Stimulated activated CD8-positive, alpha-beta memory T cell treated with anti-CD3 and anti-CD28 coated beads, Interleukin-2, amount 100 ng/mL, for 1 hour (primary cell): ENCODE measurements at places on chromosomes 5 and 9.

DNA sequence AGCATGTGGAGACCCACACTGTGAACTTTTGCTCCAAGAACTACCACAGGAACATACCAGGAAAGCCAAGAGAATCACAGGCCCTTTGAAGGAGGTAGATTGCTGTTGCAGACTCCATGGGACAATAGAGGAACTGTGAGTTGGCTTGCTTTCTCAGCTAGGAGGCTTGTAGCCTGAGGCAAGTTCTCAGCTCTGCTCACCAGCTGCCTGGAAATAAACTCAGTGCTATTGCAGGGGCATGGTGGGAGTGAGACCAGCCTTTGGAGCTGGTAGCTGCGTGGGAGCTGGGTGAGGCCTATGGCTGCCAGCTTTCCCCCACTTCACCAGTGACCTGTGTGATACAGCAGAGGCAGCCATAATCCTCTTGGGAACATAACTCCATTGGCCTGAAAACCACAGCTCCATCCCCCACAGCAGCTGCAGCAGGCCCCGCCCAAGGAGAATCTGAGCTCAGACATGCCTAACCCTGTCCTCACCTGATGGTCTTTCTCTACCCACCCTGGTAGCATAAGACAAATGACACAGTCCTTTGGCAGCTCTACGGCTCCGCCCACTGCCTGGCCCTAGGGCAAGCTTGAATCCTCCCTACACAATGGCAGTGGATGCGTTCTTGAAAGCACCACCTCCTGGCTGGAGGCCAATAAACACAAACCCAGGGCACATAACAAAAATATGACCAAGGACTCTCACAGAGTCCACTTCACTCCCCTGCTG, 389.5 kb downstream of the KIF4B start:
- DNase-seq = no peak

DNA sequence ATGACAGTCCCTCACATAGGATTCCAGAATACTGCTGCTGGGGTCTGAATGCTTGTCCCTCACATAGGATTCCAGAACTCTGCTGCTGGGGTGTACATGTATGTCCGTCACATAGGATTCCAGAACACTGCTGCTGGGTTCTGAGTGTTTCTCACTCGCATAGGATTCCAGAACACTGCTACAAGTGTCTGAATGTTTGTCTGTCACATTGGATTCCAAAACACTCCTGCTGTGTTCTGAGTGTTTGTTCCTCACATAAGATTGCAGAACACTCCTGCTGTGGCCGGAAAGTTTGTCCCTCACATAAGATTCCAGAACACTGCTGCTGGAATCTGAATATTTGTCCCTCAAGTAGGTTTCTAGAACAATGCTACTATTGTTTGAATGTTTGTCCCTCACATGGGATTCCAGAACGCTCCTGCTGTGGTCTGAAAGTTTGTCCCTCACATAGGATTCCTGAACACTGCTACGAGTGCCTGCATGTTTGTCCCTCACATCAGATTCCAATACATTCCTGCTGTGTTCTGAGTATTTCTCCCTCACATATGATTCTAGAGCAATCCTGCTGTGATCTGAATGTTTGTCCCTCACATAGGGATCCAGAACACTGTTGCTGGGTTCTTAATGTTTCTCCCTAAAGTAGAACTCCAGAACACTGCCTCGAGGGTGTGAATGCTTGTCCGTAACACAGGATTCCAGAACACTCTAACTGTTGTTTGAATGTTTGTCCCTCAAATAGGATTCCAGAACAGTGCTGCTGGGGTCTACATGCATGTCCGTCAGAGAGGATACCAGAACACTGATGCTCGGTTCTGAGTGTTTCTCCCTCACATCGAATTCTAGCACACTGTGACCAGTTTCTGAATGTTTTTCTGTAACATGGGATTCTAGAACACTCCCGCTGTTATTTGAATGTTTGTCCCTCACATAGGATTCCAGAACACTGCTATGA, 200.4 kb downstream of the FOXD4L6 start:
- no peak for DNase-seq

- DNase-seq = no peak
Measured at GRCh38 chr9:130664251-130665028, at the start of gene PRDM12. TSS of gene PRDM12 (plus strand) at chr9:130664594. CDS start at chr9:130664654, 60 bp downstream.

GRCh38 chr5:139687656-139688055, 39.5 kb downstream of the CXXC5 start:
- no peak for DNase-seq

DNA sequence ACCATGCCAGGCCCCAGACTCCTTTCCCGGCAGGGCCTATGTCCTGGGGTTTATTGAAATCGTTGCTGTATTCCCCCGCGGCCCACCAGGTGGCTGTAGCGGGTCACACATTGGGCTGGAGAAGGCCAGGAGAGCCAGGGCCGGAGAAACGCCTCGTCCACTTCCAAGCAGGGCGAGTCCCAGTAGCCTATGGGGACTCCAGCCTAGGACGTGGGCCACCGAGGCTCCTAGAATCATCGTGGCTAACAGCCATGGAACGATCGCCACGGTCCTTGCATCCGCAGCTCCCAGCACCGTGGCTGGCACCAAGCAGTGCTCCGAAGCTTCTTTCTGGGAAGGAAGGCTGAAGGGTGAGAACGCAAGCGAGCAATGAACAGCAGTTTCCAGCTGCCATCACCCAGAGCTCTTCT, 87.7 kb downstream of the ENTREP1 start:
- DNase-seq = no peak

DNA sequence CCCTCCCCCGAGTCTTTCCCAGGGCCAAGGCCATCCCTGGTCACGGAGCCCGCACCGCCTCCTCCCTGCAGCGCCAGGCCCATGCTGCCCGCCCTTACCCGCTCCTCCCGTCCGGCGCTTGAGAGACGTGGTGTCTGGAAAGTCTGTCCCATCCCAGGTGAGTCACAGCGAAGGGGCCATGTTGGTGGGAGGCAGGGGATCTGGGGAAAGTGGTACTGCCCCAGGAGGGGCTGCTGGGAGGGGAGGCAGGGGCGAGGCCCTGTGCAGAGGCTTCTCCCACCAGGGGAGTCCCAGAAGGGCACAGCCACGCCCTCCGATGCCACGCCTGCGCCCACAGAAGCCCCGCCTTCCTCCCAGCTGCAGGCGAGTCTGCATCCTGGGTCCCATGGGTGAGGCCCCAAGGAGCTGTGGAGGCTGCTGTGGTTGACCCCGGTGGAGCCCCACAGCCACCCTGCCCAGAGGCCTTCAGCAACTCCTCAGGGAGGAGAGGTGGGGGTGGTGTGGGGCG, 107.0 kb upstream of the PPP1R26 start:
- DNase-seq = no peak

DNA sequence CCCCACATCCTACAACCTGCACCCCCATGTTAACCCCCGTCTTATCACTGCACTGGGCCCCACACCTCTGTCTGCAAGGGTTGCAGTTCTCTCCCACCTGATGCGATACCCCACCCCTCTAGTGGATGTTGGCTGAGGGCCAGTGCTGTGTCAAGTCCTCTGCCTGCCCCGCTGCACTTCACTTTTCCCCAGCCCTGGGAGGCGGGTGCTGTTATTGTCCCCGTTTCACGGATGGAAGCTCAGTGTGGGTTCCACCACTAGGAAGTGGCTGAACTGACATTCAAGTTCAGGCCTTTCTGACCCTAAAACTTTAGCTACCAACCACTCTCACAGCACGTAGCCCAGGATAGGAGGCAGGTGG, 3.5 kb downstream of the SNCB start:
- no peak for DNase-seq

GRCh38 chr5:121263456-121263855, 588.2 kb upstream of the FTMT start:
- no peak for DNase-seq

DNA sequence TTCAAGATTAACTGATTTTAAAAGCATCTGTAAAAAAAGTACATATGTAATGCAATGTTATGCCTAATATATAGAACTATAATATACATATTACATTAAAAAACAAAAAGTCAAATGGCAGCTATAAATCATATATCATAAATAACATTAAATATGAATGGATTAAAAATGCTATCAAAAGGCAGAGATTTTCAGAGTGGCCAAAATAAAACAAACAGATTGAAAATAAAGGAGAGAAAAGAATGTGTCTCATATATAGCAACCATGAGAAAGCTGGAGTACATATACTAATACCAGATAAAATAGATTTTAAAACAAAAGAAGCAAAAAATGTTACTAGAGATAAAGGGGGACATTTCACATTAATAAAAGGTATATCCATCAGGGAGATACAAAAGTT, 38.5 kb downstream of the S1PR3 start:
- no peak for DNase-seq

- no peak for DNase-seq
Measured at GRCh38 chr5:22076586-22076985, 776.6 kb downstream of the CDH12 start.

DNA sequence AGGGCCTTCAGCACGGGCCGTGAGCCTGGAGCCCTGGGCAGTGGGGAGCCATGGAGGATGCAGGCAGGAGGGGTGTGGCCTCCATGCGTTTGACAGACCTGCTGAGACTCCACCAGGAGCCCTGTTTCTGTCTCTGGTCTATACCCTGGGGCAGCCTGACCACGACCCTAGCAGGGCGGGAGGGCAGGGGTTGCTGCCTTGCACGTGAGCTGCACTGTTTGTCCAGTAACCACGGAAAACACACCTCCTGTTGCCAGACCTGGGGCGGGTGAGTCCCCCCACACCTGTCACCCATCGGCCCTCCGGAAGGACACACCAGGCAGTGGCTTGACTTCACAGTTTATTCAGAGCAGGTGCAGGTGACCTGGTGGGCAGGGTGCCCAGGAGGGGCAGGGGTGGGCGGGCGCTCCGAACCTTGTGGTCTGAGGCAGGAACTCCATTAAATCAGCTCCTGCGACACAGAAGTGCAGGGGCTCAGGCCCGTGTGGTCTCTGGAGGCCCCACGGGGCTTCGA, 3.9 kb downstream of the LCN8 start:
- DNase-seq = no peak

GRCh38 chr9:71793386-71794105, 25.2 kb upstream of the CEMIP2 start:
- DNase-seq = no peak
